ENCODE measurements at places on chromosomes 7 and 10.

GRCh38 chr10:17536221-17536620, 81.0 kb downstream of the HACD1 start:
- DNase-seq = no peak

DNA sequence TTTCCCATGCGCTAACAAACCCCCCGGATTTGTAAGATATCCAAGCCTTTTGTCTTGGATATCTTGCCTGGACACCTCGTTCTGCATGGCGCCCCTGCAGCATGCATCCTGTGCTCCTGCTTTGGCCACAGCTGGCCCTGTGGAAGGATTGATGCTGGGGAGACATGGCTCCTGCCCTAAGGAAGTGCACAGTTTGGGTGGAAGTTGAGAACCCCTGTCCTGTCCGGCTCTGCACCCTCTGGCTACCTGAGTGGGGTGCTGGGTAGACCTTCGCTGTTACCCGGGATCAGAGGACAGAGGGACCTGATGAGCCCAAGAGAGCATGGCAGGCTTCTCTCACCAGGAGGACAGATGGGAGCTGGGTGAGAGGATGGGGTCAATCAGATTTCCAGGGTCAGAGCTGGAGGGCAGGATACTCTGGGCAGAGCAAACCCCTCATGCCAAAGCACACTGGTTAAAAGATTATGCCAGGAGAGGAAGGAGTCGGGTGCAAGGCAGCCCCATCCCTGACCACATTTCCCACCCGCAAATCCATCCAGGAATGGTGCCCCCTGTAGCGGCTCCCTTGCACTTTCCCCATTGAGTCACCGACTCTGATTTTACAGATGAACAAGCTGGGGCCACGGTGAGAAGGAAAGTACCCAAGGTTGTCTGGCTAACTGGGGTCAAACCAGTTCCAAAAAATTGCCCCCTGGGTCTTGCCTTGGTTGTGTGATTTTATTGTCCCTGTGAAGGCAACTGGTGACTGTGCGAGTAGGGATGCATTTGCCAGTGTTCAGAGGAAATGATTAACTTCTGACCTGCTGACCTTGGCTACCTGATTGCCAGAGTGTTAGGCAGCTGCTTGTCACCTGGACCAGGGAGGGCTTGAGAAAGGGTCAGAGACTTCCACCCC, 290.1 kb upstream of the ZMIZ1 start:
- DNase-seq = no peak

- DNase-seq = peak; percentile 45
These were observed 232.0 kb upstream of the NRP1 start for GRCh38 chr10:33566426-33566825.

GRCh38 chr10:7547206-7547605, 119.6 kb downstream of the ITIH5 start:
- no peak for DNase-seq

- DNase-seq = no peak
These were observed 233.9 kb downstream of the RPS24 start for GRCh38 chr10:78267598-78267997.

DNA sequence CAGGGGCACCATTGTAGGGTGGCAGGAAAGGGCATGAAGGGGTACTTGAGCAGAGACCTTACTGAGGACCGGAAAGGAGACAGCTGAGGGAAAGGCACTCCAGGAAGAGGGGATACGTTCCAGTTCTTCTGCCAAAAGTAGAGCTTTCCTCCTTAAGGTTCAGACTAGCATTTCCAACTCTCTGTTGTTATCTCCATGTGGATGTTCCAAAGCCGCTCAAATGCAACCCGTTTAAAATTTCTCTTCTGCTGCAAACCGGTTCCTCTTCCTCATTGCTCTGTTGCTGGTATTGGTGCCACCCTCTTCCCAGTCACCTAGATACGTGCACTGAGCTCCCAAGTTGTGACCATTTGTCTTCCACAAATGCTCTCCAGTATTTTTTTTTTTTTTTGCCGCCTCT, 47.5 kb downstream of the TMEM209 start:
- no peak for DNase-seq

DNA sequence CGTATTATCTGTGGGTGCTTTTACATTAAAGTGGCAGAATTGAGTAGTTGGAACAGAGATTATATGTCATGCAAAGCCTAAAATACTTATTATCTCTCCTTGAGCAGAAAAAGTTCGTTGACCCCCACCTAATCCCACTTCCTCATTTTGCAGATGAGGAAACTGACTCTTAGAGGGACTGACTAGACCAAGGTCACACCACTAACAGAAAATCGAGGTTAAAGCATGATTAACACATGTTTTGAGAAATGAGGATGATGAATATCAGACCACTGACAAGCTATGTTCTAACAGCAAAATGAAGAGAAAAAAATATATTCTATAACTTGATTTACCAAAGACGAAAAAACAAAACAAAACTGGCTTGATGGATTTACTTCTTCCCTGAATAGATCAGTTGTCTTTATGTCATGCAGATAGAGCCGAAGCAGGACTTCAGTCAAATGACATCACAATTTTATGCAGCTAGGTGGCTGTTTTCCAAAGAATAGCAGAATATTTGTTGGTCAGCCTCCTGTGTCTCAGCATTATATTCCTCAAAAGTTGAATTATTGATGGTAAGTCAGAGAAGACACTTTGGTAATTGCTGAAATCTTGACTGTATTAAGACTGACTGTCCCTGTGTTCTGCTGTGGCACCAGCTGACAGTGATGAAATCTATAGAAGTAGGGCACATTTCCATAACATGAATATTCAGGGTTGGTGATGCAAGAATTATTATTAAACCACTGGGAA, 24.2 kb upstream of the SMIM30 start:
- DNase-seq = no peak

- peak; percentile 79 for DNase-seq
These were observed 116.6 kb downstream of the RAB18 start for GRCh38 chr10:27620430-27621397.

- DNase-seq = no peak
These were observed 32.8 kb downstream of the TSPAN14 start for GRCh38 chr10:80486785-80487420.

DNA sequence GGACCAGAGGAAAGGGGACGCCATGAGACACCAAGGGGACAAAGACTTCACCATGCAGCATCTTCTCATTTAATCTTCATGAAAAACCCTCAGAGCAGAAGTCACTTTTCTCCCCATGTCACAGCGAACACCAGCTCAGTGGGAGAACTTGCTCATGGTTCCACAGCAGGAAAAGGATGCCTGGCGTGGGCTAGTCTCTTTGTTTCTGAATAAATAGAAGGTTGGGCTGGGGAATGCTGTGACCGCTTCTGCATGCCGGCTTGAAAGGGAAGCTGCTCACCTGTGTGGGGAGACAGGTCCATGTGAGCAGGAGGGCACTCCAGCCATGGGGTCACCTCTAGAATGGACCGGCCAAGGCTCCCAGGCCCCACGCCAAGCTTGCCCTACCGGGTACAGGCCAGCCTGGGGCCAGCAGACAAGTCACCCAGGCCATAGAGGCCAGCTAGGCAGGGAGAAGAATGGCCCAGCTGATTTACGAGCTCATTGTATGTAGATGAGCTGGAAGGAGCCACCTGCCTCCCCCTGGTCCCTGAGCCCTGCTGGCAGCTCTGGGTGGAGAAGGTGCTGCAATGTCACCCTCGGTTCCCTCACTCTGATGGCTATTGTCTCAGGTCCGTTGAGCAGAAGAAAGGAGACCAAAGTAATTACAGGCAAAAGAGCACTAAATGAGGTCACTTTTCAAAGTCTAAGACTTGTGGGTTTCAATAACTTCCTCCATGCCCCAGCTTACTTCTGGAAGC, 82.0 kb upstream of the PDZD8 start:
- DNase-seq = no peak

- no peak for DNase-seq
These were observed 268.0 kb downstream of the PHTF2 start for GRCh38 chr7:78066599-78066998.

- DNase-seq = no peak
These were observed 60.6 kb upstream of the MSRB2 start for GRCh38 chr10:23034790-23035189.

DNA sequence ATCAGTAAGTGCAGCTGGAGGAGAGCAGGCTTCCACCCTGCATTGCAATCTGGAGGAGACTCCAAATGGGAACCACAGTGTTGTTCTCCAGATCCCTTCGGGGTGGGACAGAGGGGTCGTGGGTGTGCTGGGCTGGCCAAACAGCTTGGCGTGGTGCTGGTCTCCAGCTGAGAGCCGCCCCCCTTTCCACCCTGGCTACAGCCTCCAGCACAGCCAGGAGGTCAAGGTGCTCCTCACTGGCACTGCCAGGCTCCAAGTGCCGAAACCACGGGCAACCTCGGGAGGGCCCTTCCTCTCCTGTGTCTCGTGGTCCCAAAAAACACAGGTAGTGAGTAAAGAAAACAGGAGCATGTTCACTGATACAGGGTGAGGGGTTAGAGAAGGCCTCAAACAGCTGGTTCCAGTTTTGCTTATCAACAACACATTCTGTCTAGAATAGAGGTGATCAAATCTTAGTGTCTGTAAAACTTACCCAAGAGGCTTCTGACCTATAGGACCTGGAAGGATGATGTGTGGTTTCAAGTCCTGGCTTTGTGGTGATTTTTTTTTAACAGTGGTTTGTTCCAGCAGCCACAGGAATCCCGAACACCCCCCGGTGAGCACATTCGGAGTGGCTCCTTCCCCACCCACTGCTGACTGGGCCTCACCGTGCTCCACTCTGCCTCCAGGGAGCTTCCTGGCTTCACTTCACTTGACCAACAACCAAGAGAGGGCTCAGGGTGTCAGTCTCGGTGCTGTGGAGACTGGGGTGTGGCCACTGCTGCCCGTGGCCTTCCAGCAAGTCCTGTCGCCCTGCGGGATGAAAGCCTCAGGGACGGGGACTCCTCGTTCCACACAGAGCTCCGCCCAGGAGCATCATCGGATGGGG, 31.2 kb upstream of the EN2 start:
- DNase-seq = no peak

DNA sequence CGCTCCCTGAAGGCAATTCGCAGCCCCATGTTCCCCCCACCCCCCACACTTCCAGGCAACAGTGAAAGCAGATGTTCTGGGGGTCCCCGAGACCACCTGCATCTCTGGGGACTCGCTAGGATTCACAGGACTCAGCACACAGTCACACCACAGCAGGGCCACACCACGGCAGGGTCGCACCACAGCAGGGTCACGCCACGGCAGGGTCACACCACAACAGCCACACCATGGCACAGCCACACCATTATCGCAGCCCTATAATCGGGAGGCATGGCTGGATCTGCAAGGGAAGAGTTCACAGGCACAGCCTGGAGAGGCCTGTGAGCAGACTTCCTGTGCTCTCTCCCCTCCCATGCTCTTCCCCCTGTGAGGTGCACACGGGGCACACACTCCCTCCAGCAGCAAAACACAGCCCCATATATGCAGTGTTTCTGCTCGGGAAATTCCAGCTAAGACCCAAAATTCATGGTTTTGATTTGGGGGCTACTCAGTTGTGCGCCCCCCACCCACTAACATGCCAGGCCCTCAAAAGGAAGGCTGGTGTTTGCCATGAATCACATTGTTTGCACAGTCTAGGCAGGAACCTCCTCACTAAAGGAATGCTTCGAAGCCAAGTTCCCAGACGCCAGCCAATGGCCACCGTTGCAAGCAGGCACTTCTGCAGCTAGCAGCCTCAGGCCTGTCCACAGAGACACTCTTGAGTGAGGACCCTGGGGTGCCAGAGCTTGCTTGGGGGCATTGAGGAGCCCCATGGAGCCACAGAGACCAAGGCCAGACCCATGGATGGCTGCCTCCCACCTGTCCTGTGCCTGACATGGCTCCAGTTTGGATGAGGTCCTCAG, 7.0 kb upstream of the DPYSL4 start:
- no peak for DNase-seq

GRCh38 chr7:91247500-91247899, 16.7 kb upstream of the FZD1 start:
- DNase-seq = peak; percentile 15

- no peak for DNase-seq
These were observed 210.2 kb upstream of the CTBP2 start for GRCh38 chr10:125370578-125370977.

GRCh38 chr10:51313773-51314478, 239.6 kb downstream of the PRKG1 start:
- no peak for DNase-seq

Data from lung (tissue), 17 donors.